Stimulated activated CD8-positive, alpha-beta memory T cell treated with anti-CD3 and anti-CD28 coated beads, Interleukin-7, amount 100 ng/mL, for 4 hours (primary cell): ENCODE measurements at places on chromosomes 3 and 15.

GRCh38 chr3:52494445-52494844 is 693 bp upstream of the STAB1 start:
- DNase-seq, result no peak

- no peak for DNase-seq
Measured at GRCh38 chr15:54722342-54722986, 474.3 kb downstream of the RSL24D1 start.

DNA sequence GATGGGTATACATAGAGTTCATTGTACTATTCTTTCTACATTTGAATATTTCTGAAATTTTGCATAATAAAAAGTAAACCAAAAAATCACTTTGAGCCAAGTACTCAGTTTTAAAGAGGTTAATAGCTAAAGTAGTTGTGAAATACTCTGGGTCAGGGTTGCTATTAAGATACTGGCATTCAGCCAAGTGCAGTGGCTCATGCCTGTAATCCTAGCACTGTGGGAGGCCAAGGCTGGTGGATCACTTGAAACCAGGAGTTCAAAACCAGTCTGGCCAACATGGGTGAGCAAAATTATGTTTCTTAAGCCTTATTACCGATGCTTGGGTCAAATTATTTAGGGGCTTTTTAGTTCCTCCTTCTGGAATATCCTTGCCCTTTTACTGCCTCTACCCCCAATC is 122.0 kb upstream of the MELTF start:
- DNase-seq, result no peak

DNA sequence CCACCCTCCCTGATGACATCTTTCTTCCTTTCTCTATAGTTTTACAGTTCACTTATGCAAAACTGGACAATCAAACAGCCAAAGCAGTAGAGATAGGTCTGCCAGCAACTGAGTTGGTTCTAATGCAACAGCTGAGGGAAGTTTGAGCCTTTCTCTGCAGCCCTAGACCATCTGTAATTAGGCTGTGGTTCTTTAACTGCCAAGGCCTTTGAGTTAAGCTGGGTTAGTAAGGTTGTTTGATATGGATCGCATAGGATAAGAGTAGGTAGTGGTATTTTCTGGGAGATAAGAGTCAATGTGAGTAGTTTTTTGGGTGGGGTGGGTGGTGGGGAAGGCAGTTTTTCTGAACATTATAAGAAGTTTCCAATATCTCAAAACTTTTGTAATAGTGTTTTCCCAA is 3.0 kb downstream of the RPL39L start:
- DNase-seq, result no peak

GRCh38 chr3:136653628-136654027 is 98.5 kb downstream of the STAG1 start:
- no peak for DNase-seq
